Fibroblast of villous mesenchyme (primary cell): ENCODE measurements at places on chromosomes 3 and 15.

GRCh38 chr3:155407331-155407730 is 113.8 kb upstream of the STRIT1 start:
- DNase-seq: no peak

- no peak for DNase-seq
These were observed 30.7 kb downstream of the CLEC3B start for GRCh38 chr3:45056608-45057301.

GRCh38 chr3:123349566-123350435 is 99.1 kb downstream of the ADCY5 start:
- no peak for DNase-seq

GRCh38 chr15:56045068-56045748 is 51.8 kb upstream of the NEDD4 start:
- peak; percentile 32 for DNase-seq

DNA sequence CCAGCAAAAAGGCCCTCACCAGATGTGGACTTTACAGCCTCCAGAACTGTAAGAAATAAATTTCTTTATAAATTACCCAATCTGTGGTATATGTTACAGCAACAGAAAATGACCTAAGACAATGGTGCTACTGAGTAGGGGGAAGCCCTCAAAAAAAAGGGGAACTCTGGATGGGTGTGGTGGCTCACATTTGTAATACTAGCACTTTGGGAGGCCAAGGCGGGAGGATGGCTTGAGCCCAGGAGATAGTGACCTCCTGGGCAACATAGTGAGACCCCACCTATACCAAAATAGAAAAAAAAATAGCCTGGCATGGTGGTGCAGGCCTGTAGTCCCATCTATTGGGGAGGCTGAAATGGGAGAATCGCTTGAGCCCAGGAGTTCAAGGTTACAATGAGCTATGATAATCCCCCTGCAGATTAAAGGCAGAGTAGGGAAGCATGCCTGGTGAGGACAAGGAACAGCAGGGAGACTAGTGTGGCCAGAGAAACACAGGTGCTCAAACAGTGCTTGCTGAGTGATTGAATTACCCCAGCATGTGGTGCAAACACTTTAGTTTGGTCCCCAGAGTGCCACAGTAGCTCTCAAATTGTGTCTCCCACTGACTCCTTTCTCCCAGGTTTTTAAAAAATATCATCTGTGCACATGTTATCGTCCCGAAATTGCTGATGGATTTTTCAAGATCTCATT is 13.9 kb upstream of the USP3 start:
- DNase-seq: no peak

DNA sequence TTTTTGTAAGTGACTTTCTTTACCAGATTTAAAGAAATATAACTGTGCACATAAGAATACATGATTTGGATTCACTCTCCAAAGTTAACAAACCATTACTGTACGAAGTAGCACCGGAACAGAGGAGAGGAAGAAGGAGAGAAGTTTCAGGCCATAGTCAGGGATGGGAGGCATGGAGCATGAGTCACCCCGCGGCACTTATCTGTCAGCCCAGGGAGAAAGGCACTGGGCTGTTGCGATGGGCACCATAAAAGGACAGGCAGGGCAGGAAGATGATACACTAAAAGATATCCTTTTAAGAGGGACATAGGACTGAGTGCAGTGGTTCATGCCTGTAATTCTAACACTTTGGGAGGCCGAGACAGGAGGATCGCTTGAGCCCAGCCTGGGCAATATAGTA is 37.0 kb downstream of the TTC23 start:
- peak; percentile 64 for DNase-seq

DNA sequence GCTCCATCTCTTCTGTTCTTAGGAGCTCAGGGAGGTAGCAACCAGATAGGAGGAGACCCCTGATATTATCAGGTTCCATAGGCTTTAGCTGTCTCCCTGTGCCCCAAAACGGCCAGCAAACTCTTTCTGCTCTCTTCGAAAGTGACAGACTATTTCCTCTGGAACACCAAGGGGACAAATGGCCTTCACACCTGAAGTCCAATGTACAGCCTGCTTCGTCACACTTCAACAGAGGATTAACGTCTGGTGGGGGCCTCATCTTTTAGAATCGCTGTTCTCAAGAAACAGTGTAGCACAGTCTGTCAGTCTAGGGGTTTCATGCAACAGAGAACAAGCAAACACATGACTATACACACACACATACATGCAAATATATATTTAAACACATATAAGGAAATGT is 152.4 kb upstream of the SETMAR start:
- DNase-seq: no peak

DNA sequence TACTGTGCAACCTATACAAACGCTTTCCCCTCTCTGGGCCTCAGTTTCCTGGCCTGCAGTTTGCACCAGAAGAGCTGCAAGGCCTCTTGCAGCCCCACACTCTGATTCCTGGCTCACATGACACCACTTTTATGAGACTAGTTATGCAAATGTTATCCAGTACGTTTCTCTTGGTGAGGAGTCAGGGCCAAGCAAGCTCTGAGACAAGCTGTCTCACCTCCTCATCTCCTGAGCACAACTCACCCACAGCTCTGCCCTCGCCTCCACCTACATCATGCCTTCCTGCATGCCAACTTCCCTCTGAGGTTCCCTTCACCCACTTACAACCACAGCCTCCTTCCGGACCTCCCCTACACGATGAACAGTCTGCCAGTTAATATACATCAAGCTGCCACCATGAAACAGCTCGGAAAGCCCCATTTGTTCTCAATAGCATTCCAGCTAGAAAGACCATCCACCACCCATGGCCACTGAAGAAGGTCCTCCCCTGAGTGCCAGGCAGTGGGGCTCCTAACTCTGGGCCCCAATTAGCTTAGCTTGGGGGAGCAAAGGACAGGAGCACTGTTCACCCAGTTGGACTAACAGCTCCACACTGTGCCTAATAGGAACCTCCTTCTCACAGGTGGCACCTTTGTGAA is 25.0 kb downstream of the CRYGS start:
- no peak for DNase-seq

DNA sequence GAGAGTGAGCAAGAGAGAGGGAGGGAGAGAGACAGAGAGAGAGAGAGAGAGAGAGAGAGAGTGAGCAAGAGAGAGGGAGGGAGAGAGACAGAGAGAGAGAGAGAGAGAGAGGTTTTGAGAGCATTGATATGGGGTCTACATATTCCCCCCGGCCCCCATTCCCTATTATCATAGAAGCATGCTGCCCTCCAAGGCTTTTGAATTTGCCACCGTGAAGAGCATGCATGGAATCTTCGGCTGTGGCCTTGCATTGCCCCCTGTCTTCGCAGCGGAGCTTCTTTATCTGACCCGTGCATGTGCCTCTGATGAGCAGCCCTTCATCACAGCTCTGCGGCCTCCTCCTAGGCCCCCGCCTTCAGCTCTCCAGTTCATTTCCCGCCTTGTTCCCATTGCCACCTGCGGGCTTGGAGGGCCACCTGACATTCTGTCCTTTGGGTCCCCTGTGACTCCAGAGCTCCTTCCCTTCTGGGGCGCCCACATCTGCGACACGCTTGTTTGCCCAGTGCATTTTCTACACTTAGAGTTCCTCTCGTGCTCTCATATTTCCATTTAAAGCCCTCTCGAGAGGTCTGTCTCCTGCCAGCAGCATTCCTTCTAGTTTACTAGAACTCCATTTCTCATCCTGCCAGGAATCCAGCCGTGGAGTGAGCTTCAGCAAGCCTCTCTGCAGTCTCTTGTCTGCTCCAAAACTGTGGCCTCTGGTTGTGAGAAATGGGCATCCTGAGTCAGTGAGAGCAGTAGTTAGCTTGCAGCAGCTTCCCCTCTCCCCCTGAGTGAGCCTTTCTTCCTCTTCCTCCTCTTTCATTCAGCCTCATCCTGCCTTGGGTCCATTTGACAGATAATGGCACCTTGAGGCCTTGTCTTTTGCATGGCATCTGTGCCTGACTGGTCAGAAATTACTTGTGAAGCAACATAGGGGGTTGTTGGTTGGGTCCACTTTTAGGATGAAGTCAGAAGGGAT is 25.3 kb downstream of the LPP start:
- no peak for DNase-seq

GRCh38 chr15:68885070-68885469 is 45.3 kb upstream of the SPESP1 start:
- peak; percentile 7 for DNase-seq

GRCh38 chr3:29686889-29687592 is 406.2 kb downstream of the RBMS3 start:
- DNase-seq: peak; percentile 91

DNA sequence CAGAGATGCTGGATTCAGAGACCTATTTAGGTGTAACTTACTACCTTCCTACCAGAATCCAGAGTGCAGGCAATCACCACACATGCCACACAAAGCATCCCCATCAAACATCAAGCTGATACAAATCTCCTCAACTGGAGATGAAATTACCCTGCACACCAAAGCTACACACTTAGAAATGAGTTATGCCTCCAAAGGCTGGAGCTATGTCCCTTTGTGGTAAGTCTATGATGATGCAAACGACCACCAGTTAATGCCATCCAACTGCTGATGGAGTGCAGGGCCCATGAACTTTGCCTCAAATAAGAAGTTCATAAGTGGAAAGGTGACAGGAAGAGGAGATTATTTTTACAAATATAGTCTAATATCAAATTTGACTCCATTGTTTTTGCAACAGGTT is 38.1 kb downstream of the PDZRN3 start:
- DNase-seq: no peak

GRCh38 chr3:159879598-159879997 is 109.0 kb upstream of the IL12A start:
- DNase-seq: no peak

DNA sequence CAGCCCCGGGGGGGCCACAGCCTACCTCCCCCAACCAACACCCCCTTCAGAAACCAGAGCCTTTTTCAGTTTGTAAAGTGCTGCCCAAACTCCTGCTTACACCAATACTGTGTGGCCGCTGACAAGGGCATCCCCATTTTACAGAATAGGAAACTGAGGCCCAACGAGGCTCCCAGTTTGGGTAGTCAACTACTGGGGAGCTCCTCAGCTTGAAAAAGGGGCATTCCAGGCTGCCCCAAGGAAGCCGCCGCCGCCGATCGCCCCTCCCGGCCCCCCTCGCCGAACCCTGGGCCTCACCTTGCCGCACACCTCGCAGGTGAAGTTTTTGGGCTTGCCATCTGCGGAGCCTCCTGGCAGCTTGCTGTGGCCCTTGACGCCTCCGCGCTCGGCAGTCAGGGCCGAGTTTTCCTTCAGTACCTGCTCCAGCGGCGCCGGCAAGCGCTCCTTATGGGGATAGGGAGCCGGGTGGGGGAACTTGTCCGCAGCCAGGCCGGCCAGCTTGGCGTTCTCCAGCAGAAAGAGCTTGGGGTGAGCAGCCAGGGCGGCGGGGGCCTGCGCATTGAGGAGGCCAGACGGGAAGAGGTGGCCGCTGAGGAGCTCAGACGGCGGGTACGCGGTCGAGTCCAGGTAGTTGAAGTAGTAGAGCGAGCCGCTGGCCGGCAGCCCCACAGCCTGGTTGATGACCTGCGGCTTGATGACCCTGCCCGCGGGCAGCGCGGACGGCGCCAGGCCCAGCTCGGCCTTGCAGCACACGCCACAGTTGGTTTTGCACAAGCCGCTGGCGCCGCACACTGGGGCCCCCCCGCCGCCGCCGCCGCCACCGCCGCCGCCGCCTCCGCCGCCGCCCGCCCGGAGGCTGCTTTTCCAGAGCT is 1.4 kb downstream of the FEZF2 start:
- no peak for DNase-seq

DNA sequence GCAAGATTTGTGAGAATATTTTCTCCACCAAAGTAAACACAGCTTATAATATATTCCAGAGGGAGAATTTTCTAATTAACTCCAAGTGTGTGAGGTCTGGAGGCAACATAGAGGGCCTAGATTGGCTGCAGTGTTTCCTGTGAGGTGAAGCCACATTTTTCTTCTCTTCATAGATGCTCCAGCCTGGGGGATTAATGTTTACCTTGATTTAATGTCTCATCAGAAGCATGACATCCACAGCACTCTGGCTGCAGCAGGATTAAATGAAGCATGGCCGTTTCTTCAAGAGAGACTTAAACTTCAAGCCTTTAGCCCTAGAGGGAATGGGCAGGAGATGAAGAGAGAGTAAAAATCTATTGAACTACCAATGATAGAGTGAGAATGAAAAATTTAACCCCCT is 137.9 kb upstream of the ZBTB20 start:
- DNase-seq: no peak

DNA sequence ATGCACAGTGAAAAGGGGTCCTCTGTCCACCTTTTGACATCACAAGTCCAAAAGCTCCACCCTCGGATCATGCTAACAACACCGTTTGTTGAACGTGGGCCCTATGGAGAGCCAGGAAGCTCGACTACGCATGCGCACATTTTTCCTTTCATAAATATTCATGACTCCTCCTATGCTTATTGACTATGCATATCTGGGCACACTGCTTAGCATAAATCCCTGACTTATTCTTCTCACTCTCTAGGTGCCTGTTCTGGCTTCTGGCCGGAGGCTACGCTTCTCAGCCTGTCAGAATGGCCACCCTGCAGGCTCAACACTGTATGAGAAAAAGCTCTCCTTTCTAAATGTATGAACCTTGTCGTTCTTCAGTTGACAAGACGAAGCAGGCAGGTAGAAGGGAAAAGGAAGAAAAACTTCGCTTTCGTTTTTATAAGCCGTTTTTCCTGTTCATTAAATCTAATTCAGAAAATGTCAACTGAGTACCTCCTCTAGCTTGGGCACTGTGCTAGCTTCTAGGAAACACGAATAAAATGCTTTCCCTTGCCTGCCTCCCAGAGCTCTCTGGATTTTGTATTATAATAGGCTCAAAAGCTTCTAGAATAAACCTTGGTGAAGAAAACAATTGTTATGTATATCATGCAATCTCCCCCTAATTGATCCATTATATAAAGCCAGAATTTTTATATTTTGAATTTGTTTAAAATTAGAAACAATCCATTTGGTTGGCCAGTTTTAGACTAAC is 207.7 kb downstream of the ATP10A start:
- no peak for DNase-seq

DNA sequence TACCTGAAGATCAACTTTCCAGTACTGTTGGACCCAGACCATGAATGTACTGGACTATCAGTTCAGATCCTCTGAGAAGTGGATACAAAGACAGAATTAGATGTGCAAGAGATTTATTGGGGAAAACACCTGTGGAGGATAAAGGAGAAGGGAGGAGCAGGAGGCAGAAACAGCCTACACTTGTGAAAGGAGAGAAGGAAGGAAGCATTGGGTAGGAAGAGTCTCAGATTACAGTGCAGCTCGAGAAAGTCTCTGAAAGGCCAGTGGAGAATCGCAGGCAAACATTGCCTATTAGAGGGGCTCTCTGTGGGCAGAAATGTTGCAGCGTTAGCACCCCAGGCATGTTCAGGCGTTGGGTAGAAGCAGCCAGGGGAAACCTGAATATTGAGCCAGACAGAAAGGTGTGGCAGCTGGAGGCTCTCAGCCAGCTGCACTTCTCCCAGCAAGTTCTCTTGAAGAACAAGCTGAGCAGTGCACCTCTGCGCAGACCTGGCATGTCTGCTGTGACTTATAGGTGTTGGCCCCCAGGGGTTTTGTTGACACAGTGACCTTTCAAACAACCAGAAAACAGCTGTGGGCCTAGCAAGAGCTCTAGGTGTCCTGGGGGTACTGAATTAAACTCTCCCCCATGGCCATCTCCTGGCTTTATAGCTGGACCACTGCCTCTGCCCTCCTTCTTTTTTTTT is 7.0 kb downstream of the CHST14 start:
- no peak for DNase-seq

GRCh38 chr15:81327516-81327915 is 3.6 kb upstream of the STARD5 start:
- DNase-seq: peak; percentile 93

GRCh38 chr3:42733501-42734262 is 31.1 kb upstream of the HHATL start:
- no peak for DNase-seq
